ENCODE measurements at places on chromosomes 2 and 18. TPM values are rescaled to one million over a fixed set of nuclear protein-coding genes. Genes with fewer than 3 reads are reported as not detected.

DYSF gene
- total RNA-seq = 1.5 TPM

RESP18 gene
- 1.2 TPM for total RNA-seq

IL18RAP gene
- total RNA-seq = not detected

ICOS gene
- under 0.01 TPM for total RNA-seq

CRACDL gene
- total RNA-seq = 1.2 TPM

IL1R1 gene
- total RNA-seq = 0.74 TPM

DNAJC5G gene
- total RNA-seq = not detected

SAG gene
- total RNA-seq = not detected

Data from temporal lobe (tissue), 4 donors.